Cardiac muscle cell (in vitro differentiated cells and primary cell): ENCODE measurements at places on chromosomes 12 and 14. TPM values are rescaled to one million over a fixed set of nuclear protein-coding genes. Genes with fewer than 3 reads are reported as not detected.
A peak's percentile ranks its signal among the peaks of the same experiment; 100 is the strongest.

Gene SMOC1
- total RNA-seq, result 10.0 and 24.7 TPM in 2 replicates

Gene OS9
- total RNA-seq, result 182 and 202 TPM in 2 replicates

Gene GPRC5A
- 0.53 and 1.5 TPM in 2 replicates for total RNA-seq

Gene TPPP2
- 0.92 TPM in 1 of 2 replicates, not detected in the other for total RNA-seq

Gene LALBA
- not detected in 2 replicates for total RNA-seq

Gene RNASE1
- 1.3 and 3.6 TPM in 2 replicates for total RNA-seq

Gene JPH4
- 0.39 and 0.63 TPM in 2 replicates for total RNA-seq

- no peak overlapping the region for H3K27ac ChIP-seq
- no peak overlapping the region for H3K4me3 ChIP-seq
- H3K27me3 ChIP-seq, result no peaks in the 10 kb centered on the region
- H3K4me1 ChIP-seq, result no peaks in the 10 kb centered on the region
- no peaks in the 10 kb centered on the region for H3K36me3 ChIP-seq
- no peak for DNase-seq
These were observed 1214.3 kb upstream of the TMEM132C start for GRCh38 chr12:127052511-127053232.

DNA sequence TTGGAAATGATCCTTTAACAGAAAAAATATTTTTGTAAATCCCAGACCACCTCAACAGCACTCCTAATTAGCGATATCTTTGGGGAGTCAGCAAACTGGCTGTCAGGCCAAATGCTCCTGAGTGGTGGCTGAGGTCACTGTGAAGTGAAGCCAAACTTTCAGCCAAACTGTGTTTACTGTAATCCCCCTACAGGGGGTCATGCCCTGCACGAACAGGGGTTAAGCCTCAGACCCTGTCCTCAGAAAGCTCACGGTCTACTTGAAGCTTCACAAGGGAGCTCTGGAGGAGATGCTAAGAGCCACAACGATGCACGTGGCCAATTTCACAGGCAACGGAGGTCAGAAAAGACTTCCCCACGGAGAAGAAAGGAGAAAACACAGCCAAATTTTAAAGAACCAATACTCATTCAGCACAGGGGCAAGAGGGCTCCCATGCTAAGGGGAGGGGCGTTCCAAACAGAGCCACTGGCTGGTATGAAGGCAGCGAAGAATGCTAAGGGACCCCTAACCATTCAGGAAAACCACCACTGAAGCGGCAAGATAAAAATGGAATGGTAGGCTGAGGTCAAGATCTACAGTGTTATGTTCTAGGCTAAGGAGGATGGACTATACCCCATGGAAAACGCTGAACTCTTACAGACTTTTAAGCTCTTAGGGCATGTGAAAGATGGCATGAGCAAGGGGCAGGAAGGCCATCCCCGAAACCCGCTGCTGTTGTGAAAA, 105.4 kb downstream of the ITPR2 start:
- no peak overlapping the region for H3K4me3 ChIP-seq
- peaks cover 13% of the 10 kb centered on the region for H3K4me1 ChIP-seq
- no peak for DNase-seq
- H3K36me3 ChIP-seq, result no peaks in the 10 kb centered on the region
- H3K27me3 ChIP-seq, result no peaks in the 10 kb centered on the region

DNA sequence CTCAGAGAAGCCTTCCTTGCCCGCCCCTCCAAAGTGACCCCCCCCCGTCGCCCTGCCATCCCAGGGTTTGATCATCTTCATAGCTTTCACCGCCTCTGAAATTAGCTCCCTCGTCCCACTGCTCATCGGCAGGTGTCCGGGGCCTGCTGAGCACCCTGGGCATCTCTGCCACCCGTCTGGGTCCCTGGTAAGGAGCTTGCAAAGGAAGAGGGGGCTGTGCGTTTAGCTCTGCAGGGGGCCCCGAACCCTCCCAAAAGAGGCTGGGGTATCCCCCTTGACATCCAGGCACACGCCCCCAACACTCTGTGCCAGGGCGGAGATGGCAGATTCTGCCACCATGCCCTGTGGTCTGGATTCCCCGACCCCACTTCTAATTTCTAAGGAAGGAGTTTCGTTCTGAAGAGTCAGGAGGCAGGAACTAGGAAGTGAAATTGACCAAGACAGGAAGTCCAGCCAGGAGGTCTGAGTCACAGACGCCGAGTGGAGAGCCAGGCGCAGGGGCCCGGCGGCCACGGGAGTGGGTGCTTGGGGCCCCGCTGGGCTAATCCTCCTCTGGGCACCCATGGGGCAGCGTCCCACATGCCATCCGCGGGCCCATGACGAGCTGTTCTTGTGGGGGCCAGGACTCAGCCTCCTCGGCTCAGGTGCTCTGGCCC, 95.7 kb downstream of the RFLNA start:
- no peak overlapping the region for H3K4me3 ChIP-seq
- H3K4me1 ChIP-seq, result peaks cover 11% of the 10 kb centered on the region
- DNase-seq, result no peak
- H3K27me3 ChIP-seq, result no peaks in the 10 kb centered on the region

DNA sequence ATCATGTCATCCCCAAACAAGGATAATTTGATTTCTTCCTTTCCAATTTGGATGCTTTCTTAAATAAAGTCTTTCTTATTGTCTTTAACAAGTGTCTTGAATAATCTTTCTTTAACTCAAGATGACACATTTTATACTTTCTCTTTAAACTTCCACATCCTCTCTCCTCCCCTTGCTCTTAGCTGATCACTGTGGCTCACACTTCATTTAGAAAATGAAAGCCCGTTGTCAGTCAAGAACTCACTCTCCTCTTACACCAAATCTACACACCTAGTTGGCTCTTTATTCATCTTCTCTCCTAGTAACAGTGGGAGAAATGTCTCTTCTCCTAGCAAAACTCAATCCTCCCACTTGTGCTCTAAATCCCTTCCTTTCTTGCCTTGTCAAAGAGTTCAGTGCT, 10.4 kb upstream of the RMST start:
- H3K27me3 ChIP-seq, result no peaks in the 10 kb centered on the region
- no peak overlapping the region for H3K27ac ChIP-seq
- H3K4me1 ChIP-seq, result no peaks in the 10 kb centered on the region
- no peak overlapping the region for H3K4me3 ChIP-seq
- no peak for DNase-seq
- no peaks in the 10 kb centered on the region for H3K36me3 ChIP-seq

DNA sequence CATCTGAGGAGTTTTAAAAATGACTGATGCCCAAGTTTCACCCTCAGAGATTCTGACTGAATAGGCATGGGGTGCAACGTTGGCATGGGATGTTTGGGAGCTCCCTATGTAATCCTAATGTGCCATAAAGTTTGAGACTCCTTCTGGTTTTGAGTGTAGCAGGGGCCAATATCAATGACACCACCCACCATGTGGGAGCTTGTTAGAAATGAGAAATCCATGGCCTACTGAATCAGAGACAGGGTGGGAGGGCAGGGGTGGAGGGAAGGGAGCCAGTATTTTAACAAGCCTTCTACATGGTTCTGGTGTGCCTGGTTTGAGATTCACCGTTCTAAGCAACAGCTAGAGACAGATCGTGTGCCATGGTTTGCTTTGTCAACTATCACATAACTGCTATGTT, 46.1 kb downstream of the VCPKMT start:
- no peaks in the 10 kb centered on the region for H3K27me3 ChIP-seq
- H3K36me3 ChIP-seq, result no peaks in the 10 kb centered on the region
- no peak for DNase-seq

DNA sequence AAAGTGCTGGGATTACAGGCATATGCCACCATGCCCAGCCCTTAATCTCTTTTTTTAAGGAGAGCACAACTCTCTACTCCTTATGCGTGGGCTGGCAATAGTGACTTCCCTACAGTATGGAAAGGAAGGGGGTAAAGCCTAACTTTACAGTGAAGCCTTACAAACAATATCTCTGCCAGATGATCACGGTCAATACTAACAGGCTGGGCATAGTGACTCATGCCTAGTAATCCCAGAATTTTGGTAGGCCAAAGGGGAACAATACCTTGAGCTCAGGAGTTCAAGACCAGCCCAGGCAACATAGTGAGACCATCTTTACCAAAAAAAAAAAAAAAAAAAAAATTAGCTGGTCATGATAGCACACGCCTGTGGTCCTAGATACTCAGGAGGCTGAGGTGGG, 5.6 kb downstream of the PYM1 start:
- no peaks in the 10 kb centered on the region for H3K27me3 ChIP-seq
- DNase-seq, result no peak
- no peak overlapping the region for H3K27ac ChIP-seq
- no peak overlapping the region for H3K4me3 ChIP-seq

- H3K36me3 ChIP-seq, result no peaks in the 10 kb centered on the region
- H3K27ac ChIP-seq, result no peak overlapping the region
- H3K4me1 ChIP-seq, result no peaks in the 10 kb centered on the region
- no peak for DNase-seq
- H3K4me3 ChIP-seq, result no peak overlapping the region
These were observed 3.5 kb upstream of the CLEC1A start for GRCh38 chr12:10102322-10102721.

GRCh38 chr14:58484176-58484575, 56.7 kb downstream of the KIAA0586 start:
- peaks cover 22% of the 10 kb centered on the region for H3K36me3 ChIP-seq
- H3K27ac ChIP-seq, result no peak overlapping the region
- no peak overlapping the region for H3K4me3 ChIP-seq

GRCh38 chr12:115569345-115570068, 708.0 kb downstream of the MED13L start:
- H3K4me3 ChIP-seq, result no peak overlapping the region
- peaks cover 1% of the 10 kb centered on the region for H3K27me3 ChIP-seq
- peaks cover 8% of the 10 kb centered on the region for H3K4me1 ChIP-seq

DNA sequence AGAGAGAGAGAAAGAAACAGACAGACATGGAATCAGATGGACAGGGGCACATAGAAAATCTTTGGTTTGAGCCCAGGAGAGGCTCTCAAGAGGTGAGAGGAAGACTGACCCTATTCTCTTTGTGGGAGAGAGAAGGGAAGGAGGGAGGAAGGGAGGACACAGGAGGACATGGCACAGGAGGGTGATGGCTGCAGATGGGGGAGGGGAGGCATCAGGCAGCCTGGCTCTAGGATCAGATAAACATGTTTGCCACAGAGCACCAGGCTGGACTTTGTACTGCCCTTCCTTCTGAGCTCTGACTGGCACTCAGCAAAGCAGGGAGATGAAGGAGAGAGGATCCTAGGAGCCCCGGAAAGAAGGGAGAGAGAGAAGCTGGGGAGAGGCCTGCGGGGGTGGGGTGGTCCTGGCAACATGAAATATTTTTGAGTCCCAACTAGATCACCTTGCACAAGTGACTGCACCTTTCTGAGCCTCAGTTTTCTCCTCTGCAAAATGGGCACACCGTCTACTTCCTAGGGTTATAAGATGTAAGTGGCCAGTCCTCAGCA, 6.1 kb downstream of the HNF1A start:
- H3K27me3 ChIP-seq, result no peaks in the 10 kb centered on the region
- no peak for DNase-seq
- no peaks in the 10 kb centered on the region for H3K4me1 ChIP-seq
- H3K4me3 ChIP-seq, result no peak overlapping the region

DNA sequence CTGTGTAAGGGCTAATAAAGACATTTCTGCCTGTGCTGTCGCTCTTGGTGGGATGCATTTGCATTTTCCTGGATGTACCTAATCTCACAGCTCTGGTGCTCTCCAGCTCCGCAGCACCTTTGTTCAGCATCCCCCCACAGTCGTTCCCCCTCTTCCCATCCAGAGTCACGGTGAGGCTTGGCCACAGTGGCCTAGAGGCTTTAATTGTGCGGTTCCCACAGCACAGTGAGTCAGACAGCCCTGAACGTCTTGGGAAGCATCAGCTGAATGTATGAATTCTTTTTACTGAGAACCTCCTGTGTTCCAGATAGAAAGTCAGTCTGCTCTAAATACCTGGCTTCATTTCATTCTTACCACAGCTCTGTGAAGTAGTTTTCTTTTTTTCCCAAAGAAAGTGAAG, 28.7 kb downstream of the MLXIP start:
- peaks cover 4% of the 10 kb centered on the region for H3K4me1 ChIP-seq
- no peak overlapping the region for H3K27ac ChIP-seq
- H3K36me3 ChIP-seq, result no peaks in the 10 kb centered on the region
- peaks cover 16% of the 10 kb centered on the region for H3K27me3 ChIP-seq
- peak; percentile 43 for DNase-seq

DNA sequence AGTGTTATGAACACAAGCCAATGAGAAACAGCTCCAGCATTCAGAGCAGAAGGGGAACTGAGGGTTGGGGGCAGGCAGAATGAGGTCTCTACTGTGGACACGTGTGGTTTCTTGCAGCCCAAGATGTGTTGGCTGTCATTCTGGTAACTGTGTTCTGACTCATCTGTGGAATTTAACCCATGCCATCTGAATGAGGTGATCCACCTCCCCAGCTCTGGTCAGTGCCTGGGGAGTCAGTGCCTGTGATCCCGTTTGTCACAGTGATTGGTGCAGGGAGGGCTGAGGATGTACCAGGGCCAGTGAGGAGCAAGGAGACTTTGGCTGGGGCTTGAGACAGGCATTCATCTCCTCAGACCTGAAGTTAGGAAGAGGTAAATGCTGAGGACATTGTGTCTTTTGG, 216.8 kb downstream of the MSRB3 start:
- no peaks in the 10 kb centered on the region for H3K36me3 ChIP-seq
- H3K27ac ChIP-seq, result no peak overlapping the region
- peaks cover 10% of the 10 kb centered on the region for H3K4me1 ChIP-seq
- H3K4me3 ChIP-seq, result no peak overlapping the region
- no peaks in the 10 kb centered on the region for H3K27me3 ChIP-seq

GRCh38 chr12:8556531-8557097, 15.9 kb upstream of the CLEC4E start:
- no peaks in the 10 kb centered on the region for H3K27me3 ChIP-seq
- no peak overlapping the region for H3K27ac ChIP-seq
- H3K4me1 ChIP-seq, result peaks cover 19% of the 10 kb centered on the region
- no peak overlapping the region for H3K4me3 ChIP-seq
- DNase-seq, result no peak
- no peaks in the 10 kb centered on the region for H3K36me3 ChIP-seq

GRCh38 chr14:58639842-58640484, 2.2 kb downstream of the DACT1 start:
- no peaks in the 10 kb centered on the region for H3K27me3 ChIP-seq
- DNase-seq, result peak; percentile 93
- H3K36me3 ChIP-seq, result peaks cover 25% of the 10 kb centered on the region
- H3K27ac ChIP-seq, result peak overlapping the region; percentile 98
- peak overlapping the region; percentile 86 for H3K4me3 ChIP-seq
- H3K4me1 ChIP-seq, result peaks cover 58% of the 10 kb centered on the region

- H3K4me1 ChIP-seq, result no peaks in the 10 kb centered on the region
- no peak overlapping the region for H3K27ac ChIP-seq
- DNase-seq, result no peak
- no peaks in the 10 kb centered on the region for H3K27me3 ChIP-seq
- no peaks in the 10 kb centered on the region for H3K36me3 ChIP-seq
- H3K4me3 ChIP-seq, result no peak overlapping the region
These were observed 26.2 kb downstream of the PRKAB1 start for GRCh38 chr12:119694111-119694510.

- H3K4me3 ChIP-seq, result peak within 1 kb of the TSS; percentile 82
- peak within 1 kb of the TSS; percentile 85 for H3K27ac ChIP-seq
- no peaks in the 10 kb centered on the region for H3K36me3 ChIP-seq
- no peak for DNase-seq
- H3K4me1 ChIP-seq, result peaks cover 63% of the 10 kb centered on the region
These were observed at the start of gene ITGA7 for GRCh38 chr12:55707841-55708694. Gene ITGA7, minus strand, starts transcription at chr12:55707904. Its CDS starts 222 bp downstream, at chr12:55707682.
